ENCODE measurements at places on chromosomes 2 and 18.

DNA sequence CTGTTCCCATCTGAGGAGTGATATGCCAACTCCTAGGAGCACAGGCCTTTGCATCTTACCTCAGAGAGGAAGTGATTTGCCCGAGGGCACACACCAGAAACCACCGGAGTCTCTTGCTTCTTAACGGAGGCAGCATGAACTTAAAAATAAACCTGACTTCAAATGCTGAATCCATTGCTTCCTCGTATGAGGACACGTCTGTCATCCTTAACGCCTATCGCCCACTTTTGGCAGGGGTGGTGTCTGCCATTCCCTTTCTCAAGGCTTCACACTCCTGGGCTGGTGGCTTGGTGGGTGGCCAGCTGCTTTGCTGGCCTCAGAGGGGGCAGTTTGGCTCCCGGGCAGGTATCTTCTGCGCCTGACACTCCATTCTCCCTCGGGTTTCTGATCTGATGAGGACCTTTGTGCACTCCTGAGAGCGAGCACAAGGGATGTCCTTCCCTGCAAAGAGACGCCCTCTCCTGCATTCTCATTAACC, 1.1 kb upstream of the PREB start:
- no peak for DNase-seq

GRCh38 chr2:149766339-149766738, 178.8 kb upstream of the MMADHC start:
- no peak for DNase-seq

DNA sequence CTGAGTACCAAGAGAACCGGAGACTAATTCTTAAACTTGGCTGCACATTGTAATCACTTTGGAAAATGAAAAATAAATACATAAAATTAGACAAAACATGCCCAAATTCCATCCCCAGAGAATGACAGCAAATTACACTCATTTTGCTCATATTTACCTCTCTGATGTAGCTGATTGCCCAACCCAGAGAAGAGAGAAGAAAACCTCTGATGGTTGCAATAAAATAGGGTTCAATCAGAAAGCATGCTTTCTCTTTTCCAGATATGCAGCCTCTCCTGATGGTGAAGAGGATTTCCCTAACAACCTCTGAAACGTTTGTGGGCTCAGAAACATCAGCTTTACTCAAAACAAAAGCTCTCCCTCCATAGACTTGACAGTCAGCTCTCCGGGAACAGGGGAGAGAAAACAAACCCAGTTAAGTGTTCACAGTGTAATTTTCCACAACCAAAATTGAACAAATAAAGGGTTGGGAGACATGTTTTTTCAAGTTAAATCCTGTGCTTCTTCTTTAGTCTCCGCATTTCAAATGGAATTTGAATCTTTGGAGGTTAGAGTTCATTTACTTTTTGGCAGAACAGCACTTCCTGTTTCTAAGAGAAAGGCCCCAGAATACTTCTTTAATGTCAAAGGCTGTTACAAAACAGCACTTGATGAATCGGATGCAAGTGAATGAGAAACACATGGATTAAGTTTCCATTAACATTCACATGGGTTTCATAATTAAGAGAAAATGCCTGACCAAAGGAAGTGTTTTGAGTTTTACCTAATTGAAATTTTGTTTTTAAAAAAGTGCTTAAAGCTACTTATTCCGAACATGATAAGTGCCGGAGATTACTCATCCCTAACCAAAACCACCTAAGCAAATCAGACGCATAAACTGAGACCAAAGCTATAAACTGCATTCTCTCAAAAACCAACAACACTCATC, 570.1 kb upstream of the SYT4 start:
- no peak for DNase-seq

DNA sequence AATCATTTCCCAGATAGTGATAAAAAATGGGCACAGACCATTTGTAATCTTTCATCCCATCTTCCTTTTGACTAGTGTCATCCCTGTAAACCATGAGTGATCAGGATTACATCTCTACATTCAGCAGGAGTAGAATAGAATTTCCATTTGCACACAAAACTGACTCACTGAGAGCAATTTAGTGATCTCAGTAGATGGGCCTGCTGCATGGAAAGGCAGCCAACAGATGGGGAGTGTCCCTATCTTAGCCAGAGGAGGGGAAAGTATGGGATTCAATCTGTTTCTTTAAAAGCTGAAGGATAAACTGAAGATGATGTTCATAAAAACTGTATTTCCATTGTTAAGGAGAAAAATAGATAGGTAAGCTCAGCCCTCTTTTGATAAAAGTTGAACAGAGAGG, 441.7 kb downstream of the ZNF521 start:
- DNase-seq = no peak

GRCh38 chr2:157488877-157489276, 45.0 kb upstream of the CYTIP start:
- DNase-seq = no peak

DNA sequence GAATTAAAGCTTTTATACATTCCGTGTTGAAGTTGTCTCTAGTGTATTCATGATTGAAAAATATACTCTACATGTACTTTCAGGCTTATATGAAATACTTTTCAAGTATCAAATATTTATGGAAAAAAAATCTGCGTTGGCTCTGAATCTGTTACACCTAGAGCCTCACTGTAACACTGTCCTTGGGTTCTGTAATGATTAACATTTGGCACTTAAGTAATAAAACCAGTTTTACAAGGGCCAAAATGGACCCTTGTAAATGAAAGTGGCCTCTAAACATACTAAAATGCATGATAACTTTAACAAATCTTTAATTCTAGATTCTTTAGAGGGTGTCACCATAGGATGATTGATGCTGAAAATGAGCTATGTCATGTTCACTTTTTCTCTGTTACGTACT, 162.8 kb downstream of the PTPRM start:
- DNase-seq = no peak

DNA sequence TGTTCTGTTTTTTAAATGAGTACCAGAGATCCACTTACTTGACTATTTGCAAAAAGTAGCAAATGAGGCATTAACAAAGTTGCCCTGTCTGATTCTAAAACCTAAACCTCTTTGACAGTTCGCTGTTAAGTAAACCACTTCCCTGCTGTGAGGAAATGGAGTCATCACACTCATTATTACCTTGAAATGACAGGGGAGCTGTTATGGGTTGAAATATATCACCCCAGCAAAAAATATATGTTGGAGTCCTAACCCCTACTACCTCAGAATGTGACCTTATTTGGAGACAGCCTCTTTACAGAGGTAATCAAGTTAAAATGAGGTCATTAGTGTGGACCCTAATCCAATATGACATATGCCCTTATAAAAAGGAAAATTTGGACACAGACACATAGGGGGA, 36.1 kb downstream of the DHRS9 start:
- DNase-seq = no peak

- no peak for DNase-seq
Observed at GRCh38 chr2:231270221-231271114, 72.0 kb downstream of the ARMC9 start.

- no peak for DNase-seq
Observed at GRCh38 chr18:78640246-78640995, 339.2 kb upstream of the SALL3 start.

GRCh38 chr2:175396696-175397095, 215.2 kb upstream of the ATP5MC3 start:
- no peak for DNase-seq

DNA sequence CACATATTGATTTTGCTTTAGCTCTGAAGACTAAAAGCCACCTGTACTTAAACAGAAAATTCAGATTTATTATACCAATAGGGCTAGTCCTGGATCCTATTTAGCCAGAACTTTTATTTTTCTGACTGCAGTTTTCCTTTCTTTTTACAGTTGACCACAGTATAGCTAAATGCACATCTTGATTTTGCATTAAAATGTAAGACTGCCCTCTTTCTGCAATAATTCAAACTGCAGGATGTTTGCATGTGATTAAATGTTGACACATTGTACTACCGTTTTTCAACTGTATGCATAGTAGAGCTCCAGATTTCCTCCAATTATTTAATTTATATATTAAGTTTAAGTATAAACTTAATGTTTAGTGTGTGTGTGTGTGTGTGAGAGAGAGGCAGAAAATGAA, 1262.9 kb downstream of the SUCLG1 start:
- no peak for DNase-seq

GRCh38 chr18:6741232-6741663, 11.7 kb downstream of the ARHGAP28 start:
- no peak for DNase-seq

- DNase-seq = no peak
Observed at GRCh38 chr2:54122171-54122935, 6.9 kb downstream of the ACYP2 start.

- DNase-seq = no peak
Observed at GRCh38 chr2:121831841-121832240, 76.4 kb downstream of the TSN start.

DNA sequence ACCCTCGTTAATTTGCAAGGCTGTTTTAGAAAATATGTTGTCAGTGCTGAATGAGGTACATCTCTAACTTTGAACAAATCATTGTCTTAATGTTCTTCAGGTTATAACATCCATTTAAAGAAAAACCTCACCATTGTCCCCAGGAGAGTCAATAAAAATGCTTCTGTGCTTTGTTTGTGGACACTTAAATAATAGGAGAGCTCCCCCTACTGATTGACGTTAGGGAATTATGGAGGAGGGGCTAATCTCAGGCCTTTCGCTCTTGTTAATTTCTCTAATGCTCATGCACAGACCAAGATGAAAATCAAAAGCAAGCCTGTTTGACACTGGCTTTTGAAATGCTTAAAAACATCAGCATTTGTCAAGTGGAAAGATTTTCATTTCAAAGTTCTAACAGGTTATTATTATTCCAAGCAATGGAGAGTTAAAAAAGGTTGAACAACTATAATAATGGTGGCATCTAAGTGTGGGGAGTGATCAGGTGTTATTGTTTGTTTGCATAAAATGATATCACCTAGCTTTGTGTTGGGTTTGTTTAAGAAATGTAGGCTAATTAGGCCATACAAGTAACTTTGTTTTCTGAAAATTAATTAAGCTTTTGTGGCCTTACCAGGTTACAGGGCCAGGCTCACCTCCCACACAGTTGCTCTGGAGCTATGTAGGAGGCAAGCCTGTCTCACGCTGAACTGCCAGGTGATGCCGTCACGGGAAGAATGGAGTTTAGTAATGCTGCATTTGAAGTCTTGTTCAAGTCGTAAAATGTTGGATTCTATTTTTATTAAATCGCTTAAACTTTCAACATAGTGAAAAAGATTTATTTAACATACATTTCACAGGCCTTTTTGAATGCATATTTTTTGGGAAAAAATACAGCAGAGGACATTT, 51.7 kb upstream of the SMIM21 start:
- no peak for DNase-seq

DNA sequence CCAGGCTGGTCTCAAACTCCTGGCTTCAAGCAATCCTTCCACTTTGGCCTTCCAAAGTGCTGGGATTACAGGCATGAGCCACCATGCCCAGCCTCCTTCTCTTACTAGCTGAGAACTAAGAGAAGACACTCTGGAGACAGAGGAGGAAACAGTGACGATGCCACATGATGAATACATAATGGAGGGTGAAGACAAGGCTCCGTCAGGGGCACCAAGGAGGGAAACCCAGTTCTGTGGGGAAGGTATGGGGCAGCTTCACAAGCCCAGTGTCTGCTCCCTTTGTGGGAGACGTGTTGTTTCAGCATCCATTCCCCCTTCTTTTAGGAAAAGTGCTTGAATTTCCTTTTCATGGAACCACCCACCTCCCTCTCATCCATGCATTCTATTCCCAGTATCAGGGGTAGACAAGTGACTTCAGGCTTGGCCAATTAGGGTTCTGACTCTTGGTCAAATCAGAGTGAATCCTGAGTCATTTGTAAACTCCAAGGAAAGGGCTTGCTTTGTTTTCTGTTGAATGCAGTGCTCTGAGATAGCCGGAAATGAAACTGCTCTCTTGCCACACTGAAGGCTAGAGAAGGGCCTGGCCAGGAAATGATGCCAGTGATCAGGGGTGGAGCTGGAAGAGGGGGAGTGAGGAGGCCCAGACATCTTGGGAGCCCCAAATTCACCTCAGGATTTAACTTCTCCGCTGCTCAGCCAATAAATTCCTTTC, 23.7 kb downstream of the TMEM127 start:
- DNase-seq = no peak

DNA sequence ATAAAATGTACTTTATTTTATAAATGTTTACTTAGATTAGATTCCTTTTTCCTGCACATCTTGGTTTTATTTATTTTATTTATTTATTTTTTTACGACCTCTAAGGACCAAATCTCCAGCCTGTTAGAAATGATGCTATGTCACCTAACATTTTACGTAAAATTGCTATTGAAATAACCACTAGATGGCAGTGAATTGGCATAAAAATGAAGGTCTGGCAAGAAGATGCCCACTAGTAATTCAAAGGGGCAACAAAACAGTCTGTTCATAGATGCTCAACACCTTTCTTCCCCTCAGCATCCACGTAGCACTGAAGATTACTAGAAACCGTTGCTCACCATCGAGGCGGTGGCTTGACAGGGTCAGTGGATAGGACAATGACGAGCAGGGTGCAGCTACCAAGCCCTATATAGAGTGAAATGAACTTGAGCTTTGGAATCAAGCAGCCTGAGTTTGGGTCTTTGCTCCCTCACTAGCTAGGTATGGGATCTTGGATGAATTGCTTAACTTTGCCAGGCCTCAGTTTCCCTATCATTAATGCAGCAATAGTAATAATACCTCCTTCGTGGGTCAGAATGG, 128.7 kb upstream of the L3MBTL4 start:
- no peak for DNase-seq

DNA sequence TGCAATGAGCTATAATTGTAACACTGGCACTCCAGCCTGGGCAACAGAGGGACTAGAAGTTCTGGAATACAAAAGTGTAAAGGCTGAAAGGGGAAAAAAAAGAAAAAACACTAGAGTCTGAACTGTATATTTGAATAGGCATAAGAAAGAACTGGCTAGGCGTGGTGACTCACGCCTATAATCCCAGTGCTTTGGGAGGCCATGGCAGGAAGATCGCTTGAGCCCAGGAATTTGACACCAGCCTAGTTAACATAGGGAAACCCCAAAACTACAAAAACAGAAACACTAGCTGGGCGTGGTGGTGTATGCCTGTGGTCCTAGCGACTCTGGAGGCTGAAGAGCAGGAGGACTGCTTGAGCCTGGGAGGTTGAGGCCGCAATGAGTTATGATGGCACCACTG, 70.6 kb downstream of the SAP130 start:
- DNase-seq = no peak

GRCh38 chr18:78771496-78772359, 207.9 kb upstream of the SALL3 start:
- no peak for DNase-seq

DNA sequence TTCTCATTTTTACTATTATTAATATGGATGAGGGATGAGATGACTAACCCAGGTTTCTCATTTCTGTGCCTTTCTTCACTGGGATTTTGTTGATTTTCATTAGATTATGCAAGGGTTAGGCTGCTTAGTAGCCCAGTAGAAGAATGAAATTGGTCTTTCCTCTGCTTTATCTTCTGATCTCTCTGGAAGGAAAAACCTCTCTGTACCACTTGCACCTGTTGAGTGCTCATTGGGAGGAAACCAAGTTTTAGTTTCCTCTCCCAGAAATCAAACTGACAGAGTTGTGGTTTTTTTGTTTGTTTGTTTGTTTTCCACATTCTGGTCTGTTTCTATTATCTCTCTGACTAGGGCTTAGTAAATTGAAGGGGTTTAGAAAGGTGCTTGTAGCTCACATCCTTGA, 60.8 kb downstream of the KIAA1328 start:
- no peak for DNase-seq

Data from stimulated activated CD8-positive, alpha-beta memory T cell treated with anti-CD3 and anti-CD28 coated beads, Interleukin-15, amount 100 ng/mL, for 4 hours (primary cell).